Lower leg skin (tissue), 4 donors: ENCODE measurements at places on chromosomes 13 and 19.

GRCh38 chr19:43351998-43352746 is 1.3 kb upstream of the CD177 start:
- no peak for DNase-seq

GRCh38 chr13:78976696-78977095 is 317.7 kb upstream of the OBI1 start:
- DNase-seq = no peak

- DNase-seq = no peak
These were observed 35.5 kb upstream of the ANKRD10 start for GRCh38 chr13:110950356-110950755.

DNA sequence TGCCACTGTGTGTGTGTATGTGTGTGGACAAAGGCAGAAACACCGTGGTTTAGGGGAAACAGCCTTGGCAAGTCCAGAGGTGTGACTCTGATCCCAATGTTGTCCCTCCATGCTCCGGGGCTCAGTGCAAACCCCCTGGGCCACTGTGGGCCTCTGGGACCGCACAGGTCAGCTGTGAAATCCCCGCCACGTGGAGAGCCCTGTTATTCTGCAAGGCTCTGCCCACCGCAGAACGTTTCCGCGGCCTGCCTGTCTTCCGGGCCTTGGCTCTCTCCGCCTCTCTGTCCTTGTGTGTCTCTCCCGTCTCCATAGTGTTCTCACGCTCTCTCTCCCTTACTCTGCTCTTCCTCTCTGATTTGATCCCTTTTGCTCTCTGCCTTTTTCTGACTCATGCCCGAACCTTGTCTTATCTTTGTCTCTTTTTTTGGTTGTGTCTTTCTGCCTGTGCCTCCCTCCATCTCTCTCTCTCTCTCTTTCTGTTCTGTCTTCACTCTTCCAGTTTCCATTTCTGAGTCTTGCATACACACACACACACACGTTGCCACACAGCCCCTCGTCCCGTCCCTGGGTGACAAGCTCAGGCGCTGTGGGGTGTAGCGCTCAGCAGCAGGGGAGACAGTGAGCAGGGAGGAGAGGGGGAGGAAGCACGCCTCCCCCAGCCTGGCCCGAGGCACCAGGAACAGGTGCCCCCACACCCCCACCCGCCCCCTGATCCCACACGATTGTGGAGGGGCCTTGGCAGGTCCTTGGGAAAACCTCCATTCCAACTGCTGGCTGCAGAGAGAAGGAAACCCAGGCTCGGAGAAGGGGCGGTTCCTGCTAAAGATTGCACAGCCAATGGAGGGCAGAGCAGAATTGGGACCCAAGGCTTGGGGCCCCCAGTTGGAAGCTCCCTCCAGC is 3.0 kb downstream of the TTYH1 start:
- no peak for DNase-seq

- no peak for DNase-seq
These were observed 40.1 kb upstream of the GTF3A start for GRCh38 chr13:27384285-27384684.

GRCh38 chr19:504616-505015 is 2.7 kb upstream of the TPGS1 start:
- no peak for DNase-seq

DNA sequence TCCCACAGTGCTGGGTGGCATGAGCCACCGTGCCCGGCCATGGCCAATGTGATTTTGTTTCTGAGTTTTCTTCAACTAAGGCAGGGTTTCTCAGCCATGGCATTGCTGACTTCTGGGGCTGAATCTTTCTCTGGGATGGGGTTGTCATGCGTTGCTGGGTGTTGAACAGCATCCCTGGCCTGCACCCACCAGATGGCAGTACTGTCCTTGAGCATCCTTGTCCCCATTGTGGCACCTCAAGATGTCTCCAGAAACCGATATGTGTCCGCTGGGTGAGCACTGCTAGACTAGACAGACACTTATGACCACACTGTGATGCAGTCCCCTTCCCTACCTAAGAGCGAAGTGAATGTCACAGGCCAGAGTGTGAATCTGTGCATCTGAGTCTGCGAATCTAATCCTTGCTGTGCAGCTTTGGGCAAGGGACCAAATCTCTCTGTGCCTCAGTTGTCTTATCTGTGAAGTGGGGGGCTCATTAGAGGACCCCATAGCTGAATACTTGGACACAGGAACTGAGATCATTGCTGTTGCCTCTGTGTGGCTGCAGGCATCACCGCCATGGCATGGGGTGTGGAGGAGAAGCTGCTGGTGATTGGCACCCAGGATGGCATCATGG is 50.3 kb upstream of the SIN3B start:
- DNase-seq = no peak

DNA sequence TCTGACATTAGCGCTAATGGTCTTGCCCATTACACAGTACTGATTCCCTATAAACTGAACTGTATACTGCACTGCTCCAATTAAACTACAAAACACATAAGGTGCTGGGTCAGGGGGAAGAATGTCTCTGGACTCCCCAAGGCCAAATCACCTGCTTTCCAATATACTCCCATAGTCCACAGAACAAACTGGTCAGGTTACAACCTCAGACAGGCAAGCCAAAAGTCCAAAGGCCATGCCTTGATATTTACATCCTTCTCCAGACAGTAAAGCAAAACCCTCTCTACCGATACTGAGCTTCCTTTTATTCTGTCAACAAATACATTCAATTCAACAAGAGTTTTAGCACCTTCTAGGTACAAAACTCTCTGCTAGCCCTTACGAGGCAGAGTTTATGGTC is 8.9 kb downstream of the ZNF541 start:
- no peak for DNase-seq

- no peak for DNase-seq
These were observed 3.5 kb downstream of the RNF113B start for GRCh38 chr13:98173431-98174152.

GRCh38 chr13:33091415-33091774 is 75.2 kb downstream of the KL start:
- no peak for DNase-seq

- no peak for DNase-seq
These were observed 217.2 kb upstream of the HTR2A start for GRCh38 chr13:47114030-47114429.

- no peak for DNase-seq
These were observed 2.0 kb upstream of the TMEM221 start for GRCh38 chr19:17450264-17451075.

GRCh38 chr13:34593658-34594057 is 348.4 kb upstream of the NBEA start:
- DNase-seq = no peak

DNA sequence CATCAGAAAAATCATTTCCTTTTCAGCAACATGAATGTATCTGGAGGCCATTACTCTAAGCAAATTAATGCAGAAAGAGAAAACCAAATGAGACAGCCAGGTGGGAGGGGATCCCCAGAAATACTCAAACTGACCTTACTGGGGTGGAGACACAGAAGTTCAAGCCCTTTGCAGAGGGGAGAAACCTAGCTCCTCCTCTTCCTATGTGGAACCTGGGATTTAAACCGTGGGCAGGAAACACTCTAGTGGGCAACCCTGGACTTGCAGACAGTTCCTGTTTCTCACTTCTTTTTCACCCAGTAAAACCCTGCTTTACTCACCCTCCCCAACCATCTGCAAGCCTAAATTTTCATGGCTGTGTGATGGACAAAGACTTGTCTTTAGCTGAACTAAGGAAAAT is 61.3 kb downstream of the SLITRK6 start:
- DNase-seq = no peak

DNA sequence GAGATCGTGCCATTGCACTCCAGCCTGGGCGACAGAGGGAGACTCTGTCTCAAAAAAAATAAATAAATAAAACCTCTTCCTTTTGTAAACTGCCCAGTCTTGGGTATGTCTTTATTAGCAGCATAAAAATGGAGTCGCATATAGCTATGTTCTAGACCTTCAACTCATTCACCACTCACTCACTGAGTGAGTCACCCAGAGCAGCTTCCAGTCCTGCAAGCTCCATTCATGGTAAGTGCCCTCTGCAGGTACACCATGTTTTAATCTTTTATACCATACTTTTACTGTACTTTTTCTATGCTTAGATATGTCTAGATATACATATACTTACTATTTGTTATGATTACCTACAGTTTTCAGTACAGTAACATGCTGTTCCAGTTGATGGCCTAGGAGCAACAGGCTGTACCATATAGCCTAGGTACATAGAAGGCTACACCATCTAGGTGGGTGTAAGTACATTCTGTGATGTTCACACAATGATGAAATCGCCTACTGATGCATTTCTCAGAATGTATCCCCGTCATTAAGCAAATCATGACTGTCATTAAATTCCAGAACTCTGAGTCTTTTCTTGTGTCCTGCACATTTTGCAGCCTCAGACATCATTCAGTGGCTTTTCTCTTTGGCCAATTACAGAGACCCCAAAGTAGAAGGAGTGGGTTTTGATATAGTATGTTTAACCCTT is 13.7 kb upstream of the FARP1 start:
- DNase-seq = no peak

DNA sequence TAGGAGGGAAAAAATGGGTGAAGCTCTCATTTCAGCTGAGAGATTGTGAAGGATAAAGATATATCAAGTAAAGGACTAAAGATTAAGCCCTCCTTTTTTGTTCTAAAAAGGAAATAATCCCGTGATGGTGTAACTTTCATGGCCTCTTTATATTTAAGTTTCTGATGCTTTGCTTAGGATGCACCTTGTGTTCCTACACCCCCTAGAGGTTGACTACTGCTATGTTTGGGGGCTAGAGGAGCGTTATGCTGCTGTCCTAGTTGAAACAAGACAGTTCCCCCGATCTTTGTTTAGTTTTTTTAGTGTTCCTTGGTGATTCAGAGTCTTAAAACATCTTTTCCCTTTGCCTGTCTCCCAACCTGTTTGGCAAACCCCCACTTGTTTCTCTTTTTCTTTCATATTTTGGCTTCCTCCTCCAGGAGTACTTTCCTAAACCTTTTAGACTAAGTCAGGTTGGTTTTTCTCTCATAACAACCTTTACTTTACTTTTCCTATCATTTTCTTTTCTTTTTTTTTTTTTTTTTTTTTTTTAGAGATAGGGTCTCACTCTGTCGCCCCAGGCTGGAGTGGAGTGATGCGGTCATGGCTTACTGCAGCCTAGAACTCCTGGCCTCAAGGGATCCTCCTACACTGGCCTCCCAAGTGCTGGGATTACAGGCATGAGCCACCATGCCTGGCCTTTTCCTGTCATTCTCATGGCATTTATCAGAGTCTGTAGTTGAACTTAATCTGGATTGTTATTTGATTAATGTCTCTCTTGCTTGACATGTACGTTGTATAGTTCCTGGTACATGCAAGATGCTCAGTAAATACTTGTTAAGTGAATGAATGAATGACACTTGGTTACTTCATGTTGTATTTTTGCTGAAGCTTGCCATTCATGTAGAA is 2.8 kb downstream of the UBA2 start:
- no peak for DNase-seq

GRCh38 chr19:920051-920864 is 3.1 kb downstream of the KISS1R start:
- no peak for DNase-seq

DNA sequence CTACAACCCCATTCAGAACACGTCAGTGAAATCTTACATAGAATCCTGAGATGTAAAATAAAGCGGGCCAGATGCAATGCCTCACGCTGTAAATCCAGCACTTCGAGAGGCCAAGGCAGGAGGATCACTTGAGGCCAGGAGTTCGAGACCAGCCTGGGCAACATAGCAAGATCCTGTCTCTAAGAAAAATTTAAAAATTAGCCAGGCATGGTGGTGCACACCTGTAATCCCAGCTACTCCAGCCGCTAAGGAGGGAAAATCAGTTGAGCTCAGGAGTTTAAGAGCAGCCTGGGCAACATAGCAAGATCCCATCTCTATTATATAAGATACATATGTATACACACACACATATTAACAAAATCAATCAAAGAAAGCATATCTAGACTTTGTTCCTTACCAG is 41.2 kb downstream of the PEX11G start:
- no peak for DNase-seq

GRCh38 chr19:8681345-8682029 is 17.1 kb downstream of the ACTL9 start:
- DNase-seq = no peak

- no peak for DNase-seq
These were observed 365.4 kb downstream of the NDFIP2 start for GRCh38 chr13:79846386-79846785.

GRCh38 chr19:46890423-46891170 is 29.8 kb downstream of the ARHGAP35 start:
- no peak for DNase-seq

GRCh38 chr19:14430712-14431111 is 2.4 kb upstream of the PKN1 start:
- no peak for DNase-seq

DNA sequence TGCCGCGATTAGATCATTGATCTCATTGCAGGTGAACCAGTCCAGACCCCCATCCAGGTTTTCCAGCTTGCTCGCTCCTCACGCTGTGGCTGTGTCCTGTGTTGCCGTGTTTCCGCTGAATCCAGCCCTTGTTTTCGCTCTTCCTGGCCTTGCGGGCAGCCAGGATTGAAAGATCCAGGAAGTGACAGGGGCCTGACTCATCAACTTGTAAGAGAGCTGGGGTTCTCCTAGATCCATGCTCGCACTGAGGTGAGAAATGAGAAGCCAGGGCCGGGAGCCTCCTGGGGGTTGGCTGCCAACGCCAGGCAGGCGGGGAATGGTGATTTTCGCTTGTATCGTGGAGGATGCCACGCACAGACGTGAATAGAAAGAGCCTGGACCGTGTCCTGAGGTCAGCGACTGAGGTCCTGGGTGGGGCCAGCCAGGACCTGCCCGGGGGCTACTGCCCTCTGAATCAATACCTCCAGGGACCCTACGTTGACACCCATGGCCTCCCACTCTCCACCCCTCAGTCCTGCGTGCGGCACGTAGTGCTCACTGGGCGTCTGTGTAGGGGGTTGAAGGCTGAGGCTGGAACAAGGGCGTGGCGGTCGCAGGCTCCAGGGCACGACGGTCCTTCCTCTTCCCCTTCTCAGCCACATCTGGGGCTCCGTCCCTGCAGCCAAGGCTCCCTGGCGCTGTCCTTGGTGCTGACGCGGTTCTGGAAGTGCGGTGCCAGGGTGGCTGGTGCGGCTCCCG is 7.3 kb upstream of the PTPRH start:
- DNase-seq = peak; percentile 80
